Muscle of leg (tissue), 16 donors: ENCODE measurements at places on chromosomes 4 and X. TPM values are rescaled to one million over a fixed set of nuclear protein-coding genes. Genes with fewer than 3 reads are reported as not detected.

CENPU gene
- 19.8 TPM for polyA plus RNA-seq

WDR19 gene
- 16.8 TPM for polyA plus RNA-seq

ANOS1 gene
- polyA plus RNA-seq, result 19.4 TPM

SLC26A1 gene
- 4.1 TPM for polyA plus RNA-seq

TLR3 gene
- 1.5 TPM for polyA plus RNA-seq

PASD1 gene
- polyA plus RNA-seq, result not detected

SMR3B gene
- not detected for polyA plus RNA-seq

OTUD6A gene
- not detected for polyA plus RNA-seq

CCDC120 gene
- 6.0 TPM for polyA plus RNA-seq
